ENCODE measurements at places on chromosomes 12 and 14.

DNA sequence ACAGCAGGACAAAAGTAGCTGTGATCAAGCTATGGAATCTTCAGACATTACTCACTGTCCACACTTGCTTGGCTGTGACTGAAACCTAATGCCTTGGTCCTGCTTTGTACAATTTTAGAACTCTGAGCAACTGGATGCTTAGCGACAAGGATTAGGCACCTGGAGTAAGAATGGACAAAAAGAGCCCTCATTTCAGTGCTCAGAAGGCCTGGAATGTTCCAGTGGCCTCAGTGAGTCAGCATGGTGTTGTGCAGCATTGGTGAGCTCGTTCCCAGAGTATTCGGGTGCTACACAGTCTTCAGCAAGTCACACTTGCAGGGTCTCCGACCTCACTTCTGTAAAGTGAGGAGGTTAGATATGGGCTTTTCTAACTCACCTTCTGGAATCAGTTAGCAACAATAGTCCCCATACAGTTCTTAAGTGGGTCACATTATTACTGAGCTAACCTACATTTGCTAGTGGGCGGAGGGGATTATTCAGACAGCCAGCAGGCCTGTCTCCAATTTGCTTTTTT, 108.0 kb upstream of the MDM1 start:
- no peak for DNase-seq

GRCh38 chr12:22610131-22610530, 14.8 kb upstream of the ETNK1 start:
- peak; percentile 50 for DNase-seq

GRCh38 chr14:72793156-72793939, 100.6 kb downstream of the DPF3 start:
- DNase-seq, result no peak

DNA sequence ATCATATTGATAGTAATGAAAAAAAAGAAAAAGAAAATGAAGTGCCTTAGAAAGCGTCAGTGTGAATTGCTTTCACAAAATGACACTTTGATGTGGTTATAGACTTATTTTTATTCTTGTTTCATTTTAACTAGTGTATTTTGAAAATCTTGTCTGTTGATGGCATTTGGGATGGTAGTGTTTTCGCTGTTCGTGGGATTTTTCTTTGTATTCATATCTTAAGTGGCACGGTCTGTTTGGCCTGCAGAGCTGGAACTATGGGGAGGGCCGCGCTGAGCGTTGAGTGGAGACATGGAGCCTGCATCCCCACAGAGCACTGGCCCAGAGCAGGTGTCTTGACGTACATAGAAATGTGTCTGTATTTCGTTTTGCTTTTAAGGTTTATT, 61.6 kb downstream of the WDR20 start:
- no peak for DNase-seq

DNA sequence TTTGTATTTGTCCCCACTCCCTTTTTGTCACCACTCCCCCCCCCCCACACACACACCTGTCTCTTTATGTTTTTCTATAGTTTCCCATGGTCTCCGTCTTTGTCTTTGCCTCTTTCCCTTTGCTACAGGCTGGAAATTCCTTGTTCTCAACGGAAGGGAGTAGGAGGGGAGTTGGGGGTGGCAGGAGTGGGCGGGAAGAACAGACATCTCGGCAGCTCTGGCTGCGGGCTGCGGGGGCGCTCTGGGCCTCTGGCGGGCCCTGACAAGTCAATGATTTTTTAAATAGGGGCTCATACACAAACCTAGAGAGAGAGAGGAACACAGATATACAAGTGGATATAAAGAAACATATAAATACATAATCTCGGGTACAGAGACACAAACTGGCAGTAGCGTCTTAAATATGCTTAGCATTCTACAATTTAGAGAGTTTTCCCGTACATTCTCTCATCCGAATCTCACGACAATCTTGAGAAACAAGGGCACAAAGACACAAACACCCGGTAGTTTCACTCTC, 2.4 kb upstream of the NAB2 start:
- peak; percentile 84 for DNase-seq

- peak; percentile 33 for DNase-seq
These were observed 85.7 kb downstream of the BORCS5 start for GRCh38 chr12:12442548-12443071.

- DNase-seq, result peak; percentile 46
These were observed 273.9 kb downstream of the BTG1 start for GRCh38 chr12:91871751-91872150.

DNA sequence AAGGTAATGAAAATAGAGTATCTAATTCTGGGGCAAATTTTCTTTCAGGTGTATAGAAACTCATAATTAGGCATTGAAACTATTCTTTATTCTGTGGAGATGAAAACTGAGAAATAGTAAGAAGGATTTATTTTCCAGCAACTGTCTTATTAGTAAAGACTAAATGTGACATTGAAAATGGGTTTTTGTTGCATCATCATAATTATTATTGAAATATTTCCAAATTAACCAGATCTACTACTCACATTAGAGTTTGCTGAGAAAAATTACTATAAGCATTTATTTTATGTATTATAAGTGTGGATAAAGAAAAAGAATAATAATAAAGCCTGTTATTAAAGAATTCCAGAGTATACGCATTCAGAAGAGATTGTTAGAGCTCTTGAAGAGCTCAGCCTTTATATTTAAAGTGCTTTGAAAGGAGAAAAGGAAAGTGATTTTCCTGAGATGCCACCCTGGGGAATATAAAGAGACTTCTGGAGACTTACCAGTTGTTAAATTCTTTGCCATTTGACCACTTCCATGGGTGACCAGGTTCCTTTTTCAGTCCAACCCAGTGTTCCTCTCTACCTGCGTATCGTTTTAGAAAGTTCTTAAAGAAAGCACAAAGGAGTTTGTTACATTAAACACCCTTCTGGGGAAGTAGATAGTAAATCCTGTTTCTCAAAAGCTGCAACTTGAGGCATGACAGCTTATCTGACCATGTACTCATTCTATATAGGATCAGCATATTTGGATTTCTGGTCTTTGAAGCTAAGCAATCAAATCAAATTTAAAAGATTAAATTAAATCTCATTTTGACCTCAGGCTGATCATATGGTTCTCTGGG, 6.4 kb downstream of the CD69 start:
- no peak for DNase-seq

DNA sequence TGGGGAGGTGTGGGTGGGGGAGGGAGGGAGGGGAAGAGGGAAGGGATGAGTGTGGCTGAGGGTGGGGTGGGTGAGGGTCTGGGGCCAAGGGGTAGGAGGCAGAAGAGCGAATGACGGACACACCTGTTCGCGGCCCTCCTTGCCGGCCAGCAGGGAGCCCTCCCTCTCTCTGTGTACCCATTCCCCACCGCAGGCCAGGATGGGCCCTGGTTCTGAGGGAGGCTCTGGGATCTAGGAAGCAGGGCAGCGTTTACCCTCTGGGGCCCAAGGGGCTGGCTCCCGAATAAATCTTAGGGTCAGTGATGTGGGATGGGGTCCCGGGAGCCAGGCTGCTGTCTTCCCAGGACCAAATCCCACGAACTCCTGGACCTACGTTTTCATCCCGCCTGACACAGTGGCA, 46.0 kb upstream of the ESRRB start:
- DNase-seq, result no peak

GRCh38 chr12:50086148-50086547, 1.0 kb downstream of the SMARCD1 start:
- no peak for DNase-seq

- DNase-seq, result peak; percentile 45
These were observed 304.8 kb upstream of the ATP2B1 start for GRCh38 chr12:90013409-90013808.

DNA sequence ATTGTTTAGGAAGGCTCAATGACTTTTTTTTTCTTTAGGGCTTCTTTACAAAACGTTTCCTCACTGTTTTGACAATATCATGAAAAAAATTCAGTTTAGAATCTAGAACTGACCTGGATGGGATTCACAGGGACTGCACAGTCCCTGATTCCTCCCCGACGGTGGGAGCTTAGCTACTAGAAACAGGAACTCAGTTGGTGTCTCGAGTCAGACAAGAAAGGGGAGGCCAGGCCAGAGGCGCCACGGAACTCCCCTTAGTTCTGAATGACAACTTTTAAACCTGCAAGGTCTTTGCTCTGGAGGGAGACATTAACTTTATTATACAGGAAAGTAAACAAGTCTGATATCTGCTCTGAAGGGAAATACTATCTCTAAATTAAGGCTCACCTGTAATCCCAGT, 45.4 kb upstream of the SRP54 start:
- no peak for DNase-seq

DNA sequence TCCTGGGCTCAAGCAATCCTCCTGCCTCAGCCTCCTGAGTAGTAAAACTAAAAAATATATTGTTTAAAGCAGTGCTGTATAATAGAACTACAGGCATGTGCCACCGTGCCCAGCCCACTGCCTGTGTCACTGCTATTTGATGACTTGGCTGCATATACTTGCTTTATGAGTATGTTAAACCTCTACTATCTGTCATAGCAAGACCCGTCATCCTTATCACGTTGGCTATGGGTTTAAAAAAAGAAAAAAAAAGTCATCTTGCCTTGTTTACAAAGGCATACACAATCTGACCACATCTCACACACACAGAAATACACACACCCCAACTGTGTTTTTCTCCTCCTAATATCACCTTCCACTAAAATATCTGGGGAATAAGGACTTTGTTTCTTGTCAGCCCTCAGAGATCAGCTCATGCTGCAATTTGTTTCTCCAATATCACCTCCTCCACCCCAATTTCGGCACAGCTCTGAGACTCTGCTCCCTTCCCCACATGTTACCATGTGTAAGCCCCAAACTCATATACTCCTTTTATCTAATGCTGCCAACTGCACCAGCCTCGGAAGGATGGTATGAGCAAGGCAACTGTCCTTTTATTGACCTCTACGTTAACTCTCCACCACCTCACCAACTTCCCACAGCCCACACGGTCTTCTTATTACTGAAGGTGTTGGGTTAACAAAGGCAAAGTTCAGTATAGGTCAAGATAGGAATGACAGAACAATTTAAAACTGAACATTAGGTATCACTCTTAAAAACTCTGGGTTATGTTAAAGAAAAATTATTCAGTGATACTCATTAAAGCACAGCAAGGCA, 802 bp upstream of the TMPRSS12 start:
- DNase-seq, result no peak

- no peak for DNase-seq
These were observed 10.3 kb upstream of the CACNB3 start for GRCh38 chr12:48807981-48808380.

DNA sequence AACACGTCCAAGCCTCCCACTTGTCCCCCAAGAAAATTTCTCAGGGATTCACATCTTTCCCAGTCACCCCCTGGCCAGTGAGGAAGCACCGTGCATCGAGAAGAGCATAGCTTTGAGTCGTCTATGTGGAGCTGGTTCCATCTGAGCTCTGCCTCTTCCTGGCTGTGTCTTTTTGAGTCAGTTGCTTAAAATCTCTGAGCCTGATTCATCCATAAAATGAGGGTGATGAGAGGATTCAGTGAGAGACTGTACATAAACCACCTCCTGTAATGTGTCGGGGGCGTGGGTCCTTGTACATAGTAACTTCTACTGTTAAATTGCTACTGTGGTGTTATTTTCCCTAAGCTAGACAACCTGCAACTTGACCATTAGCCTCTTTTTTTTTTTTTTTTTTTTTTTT, 13.8 kb downstream of the CD9 start:
- DNase-seq, result no peak

DNA sequence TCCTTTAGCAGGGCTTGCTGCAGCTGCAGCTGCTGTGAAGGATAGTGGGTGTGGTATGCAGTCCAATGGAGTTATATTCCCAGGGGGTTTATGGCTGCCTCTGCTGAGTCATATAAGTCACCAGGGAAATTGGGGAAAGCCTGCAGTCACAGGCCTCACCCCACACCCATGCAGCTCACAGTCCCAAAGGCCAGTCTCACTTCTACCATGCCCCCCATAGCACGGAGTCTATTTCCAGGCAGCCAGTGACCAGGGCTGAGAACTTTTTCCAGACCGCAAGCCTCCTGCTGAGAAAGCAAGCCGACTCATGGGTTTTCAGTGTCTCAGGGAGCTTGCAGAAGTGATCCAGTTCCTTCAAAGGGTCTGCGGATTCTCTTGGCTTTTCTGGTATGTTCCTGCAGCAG, 322.4 kb upstream of the CLEC14A start:
- DNase-seq, result peak; percentile 68

DNA sequence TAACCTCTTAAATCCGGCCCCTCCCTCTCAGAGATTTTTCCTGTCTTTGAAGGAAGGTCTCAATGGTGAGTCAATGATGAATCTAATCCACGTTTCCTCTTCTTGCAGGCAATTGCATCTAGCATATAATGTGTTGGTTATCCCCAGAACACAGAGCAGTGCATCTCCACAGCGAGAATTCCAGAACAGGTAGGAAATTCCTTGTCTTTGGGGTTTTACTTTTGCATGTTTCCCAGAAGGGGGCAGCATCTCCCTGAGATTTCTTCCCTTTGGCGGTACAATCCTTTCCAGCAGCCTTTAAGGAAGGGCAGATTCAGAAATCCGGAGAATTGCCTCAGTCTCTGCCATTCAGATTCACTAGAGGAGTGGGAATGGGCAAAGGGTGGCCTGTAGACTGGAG, 128.0 kb downstream of the KCNA5 start:
- peak; percentile 31 for DNase-seq

DNA sequence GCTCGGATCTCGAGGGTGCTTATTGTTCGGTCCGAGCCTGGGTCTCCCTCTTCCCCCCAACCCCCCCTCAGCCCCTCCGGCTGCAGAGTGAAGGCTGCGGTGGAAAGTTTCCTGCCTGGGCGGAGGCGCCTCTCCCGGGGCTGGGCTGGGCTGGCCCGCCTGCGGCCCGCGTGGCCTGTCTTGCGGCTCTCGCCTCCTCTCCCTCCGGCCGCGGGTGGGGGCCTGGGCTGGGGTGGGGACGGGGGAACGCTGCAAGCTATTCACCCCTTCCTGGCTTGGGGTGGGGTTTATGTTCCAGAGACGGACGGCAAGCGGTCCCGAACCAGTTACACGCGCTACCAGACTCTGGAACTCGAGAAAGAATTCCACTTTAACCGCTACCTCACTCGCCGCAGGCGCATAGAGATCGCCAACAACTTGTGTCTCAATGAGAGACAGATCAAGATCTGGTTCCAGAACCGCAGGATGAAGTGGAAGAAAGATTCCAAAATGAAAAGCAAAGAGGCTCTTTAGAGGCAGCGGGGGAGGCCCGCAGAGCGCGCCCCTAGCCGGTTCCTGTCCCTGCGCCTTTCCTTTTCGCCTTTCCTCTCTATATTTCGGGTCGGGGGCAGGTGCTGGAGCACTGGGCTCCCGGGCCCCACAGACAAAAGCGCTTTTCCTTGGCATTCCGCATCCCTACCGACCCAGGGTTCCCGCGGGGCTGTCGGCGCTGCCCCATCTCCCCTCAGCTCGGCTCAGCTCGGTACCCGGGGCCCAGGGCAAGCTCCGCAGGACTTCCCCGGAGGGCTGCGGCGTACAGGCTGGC, 1.3 kb downstream of the HOXC5 start:
- DNase-seq, result peak; percentile 37

DNA sequence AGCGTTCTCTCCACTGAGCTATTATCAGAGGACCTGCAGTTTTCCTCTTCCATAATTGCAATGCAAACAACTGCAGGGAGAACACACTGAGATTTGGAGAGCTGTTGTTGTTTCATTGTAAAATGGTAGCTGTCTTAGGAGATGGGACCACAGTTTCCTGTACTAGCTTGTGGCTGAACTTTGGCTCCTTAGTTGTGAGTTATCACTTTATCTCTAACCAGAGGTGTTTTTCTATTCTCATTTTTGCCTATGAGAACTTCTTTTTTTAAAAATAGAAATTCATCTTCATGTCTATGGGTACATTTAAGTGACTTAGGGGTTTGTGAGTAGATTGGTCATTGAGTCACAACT, 216.5 kb downstream of the SLC38A4 start:
- no peak for DNase-seq
